Calu3 (cell line): ENCODE measurements at places on chromosomes 5 and 9.

DNA sequence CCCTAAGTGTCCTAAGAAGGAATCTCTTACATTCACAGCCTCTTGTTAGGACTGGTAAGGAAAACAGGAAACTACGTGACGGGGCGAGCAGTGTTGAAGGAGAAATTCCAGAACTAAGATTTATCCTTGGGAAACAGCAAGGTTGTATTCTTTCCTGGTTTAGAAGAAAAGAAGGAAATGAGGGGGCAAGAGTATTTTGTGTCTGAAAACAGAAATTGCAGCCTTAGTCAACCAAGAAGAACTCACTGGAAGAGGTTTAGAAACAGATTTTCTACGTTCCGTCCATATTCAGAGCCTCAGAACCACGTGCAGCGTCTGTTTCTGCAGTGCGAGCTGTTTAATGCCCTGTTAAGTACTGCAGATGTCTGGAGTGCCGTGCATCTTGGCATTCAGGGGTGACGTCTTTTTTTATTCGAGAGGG lies 75.2 kb downstream of the GOLPH3 start:
- DNase-seq, result no peak

GRCh38 chr5:108858959-108859358 lies 111.3 kb downstream of the FER start:
- no peak for DNase-seq

DNA sequence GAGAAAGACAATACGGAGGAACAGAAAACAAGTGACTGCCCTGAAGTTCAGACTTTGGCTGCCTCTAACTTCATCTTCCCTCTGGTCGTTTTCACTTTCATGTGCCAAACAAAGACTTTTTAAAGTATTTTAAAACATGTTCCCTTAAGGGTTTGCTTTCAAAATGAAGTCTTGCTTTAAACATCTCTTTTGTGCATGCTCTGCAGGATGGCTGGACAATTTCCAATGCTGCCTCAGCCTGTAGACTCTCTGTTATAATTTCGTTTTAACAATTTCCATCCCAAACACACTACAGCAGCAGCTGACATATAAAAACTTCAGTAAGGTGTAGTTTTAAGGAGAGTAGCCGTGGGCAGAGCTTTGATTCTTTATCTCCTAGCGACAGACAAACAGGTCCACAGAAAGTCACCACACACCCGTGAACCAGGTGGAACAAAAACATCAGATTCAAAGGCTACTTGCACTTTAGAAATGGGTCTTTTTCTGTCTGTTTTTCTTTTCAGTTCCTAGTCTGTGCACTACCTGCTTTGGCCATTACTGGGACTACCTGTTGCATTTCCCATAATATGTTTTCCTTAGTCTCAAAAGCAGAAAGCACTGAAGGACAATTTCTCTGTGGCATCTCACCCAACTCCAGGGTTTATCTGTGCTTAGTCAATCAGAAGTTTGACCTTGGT lies 308.9 kb downstream of the DTWD2 start:
- DNase-seq, result no peak

DNA sequence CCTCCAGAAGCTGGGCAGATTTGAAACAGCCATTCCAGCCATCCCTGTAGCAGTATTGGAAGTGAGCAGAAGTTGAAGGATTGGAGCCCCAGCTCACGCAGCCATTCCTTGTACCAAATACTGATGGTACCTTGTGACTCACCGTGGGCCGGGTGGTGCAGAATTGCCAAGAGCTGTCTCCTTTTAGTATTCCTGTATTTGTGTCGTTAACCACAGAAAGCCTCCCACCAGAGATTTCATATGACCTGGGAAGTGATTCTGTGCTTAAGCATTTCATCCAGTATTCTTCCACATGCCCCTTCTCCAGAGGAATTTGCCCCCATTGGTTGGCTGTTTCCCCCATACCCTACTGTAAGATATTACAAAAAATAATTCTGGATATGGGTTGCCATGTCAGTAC lies 17.7 kb upstream of the TLX3 start:
- DNase-seq, result no peak

- no peak for DNase-seq
These were observed 64.7 kb upstream of the LPAR1 start for GRCh38 chr9:111102793-111103464.

DNA sequence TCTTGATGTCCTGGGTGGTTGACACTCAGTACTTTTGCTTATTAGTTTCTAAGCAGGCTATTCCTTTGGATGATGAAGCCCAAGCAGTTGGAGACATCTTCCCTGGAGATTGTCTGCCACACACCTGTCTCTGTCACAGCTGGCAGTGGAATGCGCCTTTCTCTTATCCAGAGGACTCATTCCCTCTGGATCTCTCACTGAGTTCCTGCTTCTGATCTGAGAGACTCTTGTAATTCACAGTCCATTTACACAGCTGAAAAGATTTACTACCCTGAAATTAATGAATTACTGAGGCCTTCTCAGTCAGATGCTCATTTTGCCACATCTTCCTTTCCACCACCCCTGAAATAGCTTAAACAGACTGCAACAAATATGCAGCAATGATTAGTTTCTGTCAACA lies 15.9 kb downstream of the TAL2 start:
- DNase-seq, result no peak
